ENCODE measurements at places on chromosomes 12 and 14.

DNA sequence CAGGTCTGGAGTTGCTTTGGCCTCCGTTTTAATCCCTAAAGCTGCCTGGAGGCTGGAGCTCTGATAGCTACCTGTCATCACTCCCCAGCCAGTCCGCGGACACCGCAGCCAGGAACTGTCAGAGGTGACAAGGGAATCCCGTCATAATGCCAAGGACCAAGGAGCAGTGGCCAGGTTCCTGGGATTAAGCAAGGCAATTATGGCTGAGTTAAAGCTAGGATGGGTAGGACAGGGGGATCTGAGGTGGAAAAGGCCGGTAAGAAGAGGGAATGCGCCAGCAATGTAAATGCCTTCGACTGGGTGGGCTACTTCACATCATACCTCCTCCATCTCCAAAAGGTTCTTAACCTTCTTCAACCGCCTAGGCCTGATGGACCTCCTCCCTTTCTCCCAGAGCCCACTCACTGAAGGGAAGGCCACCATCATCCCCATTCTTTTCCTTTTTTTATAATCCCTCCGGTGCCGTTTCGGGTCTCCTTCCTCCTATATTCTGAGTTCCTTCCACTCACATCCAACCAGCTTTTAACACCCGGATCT lies 1.9 kb downstream of the PPP1R3E start:
- peak; percentile 14 for DNase-seq

DNA sequence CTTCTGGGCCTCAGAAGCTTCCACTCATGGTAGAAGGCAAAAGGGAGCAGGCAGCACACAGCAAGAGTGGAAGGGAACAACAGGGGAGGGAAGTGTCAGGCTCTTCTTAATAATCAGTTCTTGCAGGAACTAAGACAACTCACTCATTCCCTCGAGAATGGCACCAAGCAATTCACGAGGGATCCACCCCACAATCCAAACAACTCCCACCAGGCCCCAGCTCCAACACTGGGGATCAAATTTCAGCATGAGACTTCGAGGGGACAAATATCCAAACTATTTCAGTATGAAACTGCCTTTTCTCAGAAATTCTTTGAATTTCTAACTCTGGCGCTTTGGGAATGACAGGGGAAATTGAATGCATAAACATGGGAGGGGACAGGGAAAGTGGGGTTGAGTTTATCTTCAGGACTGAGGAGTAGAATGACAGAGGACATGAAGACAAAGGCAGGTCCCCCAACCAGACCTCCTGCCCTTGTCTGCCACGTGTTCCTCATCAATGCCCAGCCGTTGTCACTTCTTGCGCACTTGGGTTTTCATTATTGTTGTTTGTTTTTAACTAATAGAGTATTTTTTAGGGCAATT lies 24.6 kb upstream of the APOF start:
- no peak for DNase-seq

- no peak for DNase-seq
Measured at GRCh38 chr12:11805680-11806079, 156.2 kb downstream of the ETV6 start.

- DNase-seq, result no peak
Measured at GRCh38 chr14:77375164-77375950, 1.5 kb downstream of the TMED8 start.

DNA sequence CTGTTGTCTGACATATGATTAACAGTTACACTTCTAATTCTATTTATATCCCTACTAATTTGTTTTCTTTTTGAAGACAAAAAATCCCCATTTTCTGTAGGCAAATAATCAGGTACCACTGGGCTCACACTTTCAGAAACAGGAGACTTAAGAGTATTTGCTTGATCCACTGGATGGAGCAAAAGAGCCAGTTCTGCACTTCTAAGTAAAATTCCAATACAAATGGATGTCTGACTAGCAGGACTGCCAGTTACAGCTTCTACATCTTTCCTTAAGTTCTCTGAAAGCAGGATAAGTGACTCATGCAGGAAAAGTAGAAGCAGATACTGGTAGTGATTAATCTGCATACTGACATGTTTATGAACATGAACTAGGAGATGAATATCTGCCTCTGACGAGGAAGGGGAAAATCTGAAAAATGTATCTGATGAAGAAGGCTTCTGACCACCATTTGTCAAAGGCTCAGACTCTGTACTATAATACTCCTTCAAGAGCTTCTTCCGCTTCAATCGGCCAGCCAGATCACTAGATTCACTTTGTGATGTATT lies 73.8 kb upstream of the ANKS1B start:
- no peak for DNase-seq

GRCh38 chr14:77011245-77011644 lies 17.3 kb downstream of the IRF2BPL start:
- no peak for DNase-seq

DNA sequence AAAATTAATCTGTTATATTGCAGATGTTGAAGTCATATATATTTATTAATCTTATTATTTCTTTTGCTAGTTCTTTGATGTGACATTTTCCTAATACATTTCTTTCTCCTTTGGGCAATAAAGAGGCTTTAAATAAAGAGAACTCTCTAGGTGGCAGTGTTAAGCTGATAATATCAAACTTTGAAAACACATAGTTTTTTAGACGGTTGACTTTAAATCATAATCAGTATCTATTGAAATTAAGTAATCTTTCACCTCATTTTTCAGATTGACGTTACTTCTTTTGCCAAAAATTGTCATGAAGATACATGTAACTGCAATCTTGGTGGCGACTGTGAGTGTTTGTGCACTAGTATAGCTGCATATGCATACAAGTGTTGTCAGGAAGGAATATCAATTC lies 130.8 kb upstream of the PTPRQ start:
- no peak for DNase-seq

- DNase-seq, result no peak
Measured at GRCh38 chr14:85529803-85530574, at the start of gene FLRT2. TSS of gene FLRT2 (plus strand) at chr14:85530144. CDS start at chr14:85621515, 91,371 bp downstream.

DNA sequence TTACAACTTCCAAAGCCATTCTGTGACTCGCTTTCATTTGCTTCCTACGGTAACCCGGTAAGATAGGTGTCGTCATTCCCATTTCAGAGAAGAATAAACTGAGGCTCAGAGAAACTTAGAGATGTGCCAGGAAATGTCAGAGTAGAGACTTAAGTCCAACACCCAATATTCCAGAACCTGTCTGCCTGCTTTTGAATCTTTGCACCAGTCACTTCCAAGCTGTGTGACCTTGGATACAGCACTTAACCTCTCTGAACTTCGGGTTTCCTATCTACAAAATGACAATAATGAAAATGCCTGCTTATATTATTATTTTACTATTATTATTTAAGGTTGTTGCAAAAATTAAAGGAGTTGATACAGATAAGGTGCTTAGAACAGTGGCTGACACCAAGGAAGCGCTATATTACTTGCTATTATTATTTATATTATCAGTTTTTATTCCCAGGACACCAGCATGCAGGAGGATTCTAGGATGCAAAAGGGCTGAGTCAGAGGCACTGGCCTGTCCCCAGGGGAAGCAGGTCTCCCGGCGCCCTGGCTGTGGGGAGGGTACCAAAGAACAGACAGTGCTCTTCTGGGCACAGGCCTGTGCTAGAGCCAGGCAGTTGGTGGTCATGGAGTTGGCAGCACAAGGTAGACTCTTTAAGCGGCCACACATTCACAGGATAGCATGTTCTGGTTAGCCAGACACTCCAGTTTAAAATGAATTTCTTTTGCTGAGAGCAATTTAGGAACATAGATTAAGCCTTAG lies 5.4 kb downstream of the HSPB8 start:
- DNase-seq, result no peak

DNA sequence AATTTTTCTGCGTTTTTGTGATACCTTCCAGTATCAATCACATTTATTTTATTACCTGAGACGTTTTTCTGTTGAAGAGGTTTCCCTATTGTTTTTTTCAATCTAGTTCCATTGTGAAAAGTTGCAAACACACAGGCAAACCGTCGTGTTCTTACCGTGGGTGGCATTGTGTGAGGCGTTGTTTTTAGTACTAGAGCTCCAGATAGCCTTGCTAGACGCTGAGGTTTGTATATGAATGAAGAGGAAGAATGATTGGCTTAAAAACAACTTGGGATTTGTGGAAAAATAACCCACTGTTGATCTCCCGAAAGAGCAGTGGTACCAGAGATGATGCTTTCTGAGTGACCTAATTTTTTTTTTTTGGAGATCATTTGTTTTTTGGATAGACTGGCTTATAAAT lies 1.0 kb downstream of the SOCS4 start:
- no peak for DNase-seq

GRCh38 chr14:24863968-24864684 lies 185.8 kb downstream of the STXBP6 start:
- DNase-seq, result no peak

- DNase-seq, result no peak
Measured at GRCh38 chr14:33350366-33350990, 411.8 kb downstream of the NPAS3 start.

GRCh38 chr14:75426332-75427125 lies 1.3 kb upstream of the JDP2 start:
- no peak for DNase-seq

DNA sequence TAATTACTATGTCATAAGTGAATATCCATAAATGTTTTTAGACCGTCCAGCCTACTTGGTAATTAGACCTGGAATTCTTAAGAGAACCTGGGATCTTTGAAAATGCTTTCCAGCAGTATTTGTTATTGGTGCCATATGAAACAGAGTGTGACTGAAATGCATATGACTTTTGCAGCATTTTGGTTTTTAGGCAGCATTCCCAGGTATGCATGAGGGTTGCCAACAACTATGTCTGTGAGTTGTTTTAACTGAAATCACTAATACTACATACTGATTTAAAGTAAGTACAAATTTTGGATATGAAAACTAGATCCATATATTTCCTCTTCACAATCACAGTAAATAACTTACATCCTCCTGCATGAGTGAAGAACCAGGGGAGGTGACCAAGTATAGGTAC lies 437.7 kb upstream of the FAR2 start:
- no peak for DNase-seq

DNA sequence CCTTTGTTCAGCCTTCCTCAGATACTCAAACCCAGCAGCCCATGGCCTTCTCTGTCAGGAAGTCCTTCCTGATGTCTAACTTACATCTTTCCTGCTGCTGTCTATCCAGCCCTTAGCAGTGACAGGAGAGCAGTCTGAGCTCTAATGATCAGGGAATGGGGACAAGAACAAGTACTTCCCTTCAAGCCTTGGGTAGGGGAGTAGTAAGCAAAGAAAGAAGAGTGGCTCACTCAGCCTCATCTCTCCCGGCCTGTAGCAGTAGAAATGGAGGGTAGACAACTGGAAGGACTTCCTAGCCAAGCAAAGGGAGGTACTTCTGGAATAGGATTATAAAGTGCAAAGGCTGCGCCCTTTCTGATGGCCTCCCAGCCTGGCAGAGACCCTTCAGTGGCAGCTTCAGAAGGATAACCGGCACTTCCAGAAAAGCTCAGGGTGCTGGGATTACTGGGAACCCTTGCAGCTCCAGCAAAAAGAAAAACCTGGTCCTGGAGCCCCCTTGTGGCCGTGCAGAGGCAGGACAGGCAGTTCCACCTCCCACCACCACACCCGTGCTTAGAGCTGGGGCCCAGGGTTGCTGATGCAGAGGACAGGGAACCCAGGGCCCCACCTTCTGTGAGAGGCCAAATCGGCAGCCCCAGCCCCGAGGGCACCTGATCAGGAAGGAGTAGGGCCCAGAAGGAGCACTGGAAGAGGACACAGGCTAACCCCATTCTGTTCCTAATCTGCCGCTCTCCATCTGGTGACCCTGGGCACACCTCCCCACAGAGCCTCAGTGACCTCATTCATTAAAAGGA lies 12.4 kb upstream of the SMUG1 start:
- peak; percentile 66 for DNase-seq

- DNase-seq, result no peak
Measured at GRCh38 chr12:1491983-1492697, 102.2 kb downstream of the FBXL14 start.

DNA sequence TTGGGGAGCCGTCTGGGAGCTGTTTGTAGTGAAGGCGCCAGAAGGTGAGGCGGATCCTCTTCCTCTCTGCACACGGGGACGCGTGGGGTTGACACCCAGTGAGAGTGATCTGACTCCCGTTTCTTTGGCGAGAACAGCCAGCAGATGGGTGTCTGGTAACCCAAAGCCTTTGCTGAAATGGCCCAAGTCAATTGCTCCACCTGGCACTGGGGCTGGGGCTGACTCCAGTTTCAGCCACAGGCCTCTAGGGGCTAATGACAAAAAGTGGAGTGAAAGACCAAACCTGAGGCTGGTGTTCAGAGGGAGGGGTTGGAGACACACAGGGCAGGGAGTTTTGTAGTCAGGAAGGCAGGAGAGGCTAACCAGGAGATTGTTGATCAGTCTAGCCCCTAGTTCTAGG lies 87.0 kb downstream of the FRMD6 start:
- no peak for DNase-seq

DNA sequence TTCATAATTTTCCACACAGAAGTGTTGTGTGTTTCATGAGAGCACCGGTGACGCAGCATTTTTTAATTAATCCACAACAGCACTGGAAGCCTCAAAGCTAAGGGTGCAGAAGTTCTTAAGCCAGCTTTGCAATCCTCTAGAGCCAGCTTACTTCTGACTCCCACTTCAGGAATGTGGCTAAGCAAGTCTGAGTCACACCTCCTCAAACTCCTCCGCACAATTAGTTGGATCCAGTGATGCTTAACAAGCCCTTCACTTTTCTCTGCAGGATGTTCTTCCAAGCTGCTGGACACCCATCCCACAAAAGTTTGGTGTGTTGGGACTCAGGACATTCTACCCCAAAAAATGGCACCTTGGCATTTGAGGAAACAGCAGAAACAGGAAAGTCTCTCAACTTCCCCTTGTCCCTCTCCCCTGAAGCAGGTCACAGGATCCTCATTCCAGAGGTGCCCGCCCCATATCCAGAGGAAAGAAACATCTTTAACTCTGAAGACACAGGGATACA lies 210.0 kb downstream of the PPM1H start:
- no peak for DNase-seq

GRCh38 chr12:88251798-88252197 lies 109.7 kb downstream of the TMTC3 start:
- DNase-seq, result no peak

GRCh38 chr12:52317468-52318052 lies 3.6 kb downstream of the KRT83 start:
- no peak for DNase-seq

GRCh38 chr14:30312214-30312613 lies 246.7 kb upstream of the G2E3 start:
- no peak for DNase-seq

DNA sequence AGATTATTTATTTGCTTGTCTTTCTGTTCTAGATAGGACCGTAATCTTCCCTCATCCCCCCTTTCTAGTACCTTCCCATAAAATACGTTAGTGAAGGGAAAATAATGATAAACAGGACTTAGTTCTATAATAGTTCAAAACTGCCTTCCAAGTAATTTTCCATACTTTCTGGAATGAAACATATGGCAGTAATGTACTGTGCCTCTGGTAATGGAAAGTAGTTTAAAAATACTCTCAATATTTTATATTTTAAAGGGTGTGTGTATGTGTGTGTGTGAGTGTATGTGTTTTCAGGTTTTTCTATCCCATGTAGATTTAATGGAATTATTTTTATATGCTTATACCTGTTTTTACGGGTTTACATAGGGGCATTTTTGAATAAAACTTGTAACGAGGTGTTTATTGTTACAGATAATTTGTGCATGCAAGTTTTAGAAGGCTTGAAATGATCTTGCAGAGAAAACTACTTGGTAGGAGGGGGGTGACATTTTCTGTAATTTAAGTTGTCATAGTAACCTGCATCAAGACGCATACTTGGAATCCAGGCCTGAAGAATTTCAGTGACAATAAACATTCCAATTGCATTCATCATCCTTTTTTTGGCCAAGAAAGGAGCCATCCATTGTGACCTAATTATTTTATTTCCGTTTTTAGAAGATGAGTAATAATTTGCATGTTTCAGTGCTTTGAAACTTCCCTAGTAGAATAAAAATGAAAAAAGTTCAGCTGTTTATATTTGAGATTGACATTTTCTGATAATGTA lies 38.9 kb downstream of the RASSF8 start:
- DNase-seq, result no peak

All from stimulated activated CD4-positive, alpha-beta T cell treated with anti-CD3 and anti-CD28 coated beads, Interleukin-4, amount 100 ng/mL, for 1 hour (primary cell).